Stimulated activated CD8-positive, alpha-beta memory T cell treated with anti-CD3 and anti-CD28 coated beads, Interleukin-2, amount 100 ng/mL, for 1 hour (primary cell): ENCODE measurements at places on chromosomes 2 and 18.

GRCh38 chr18:42614619-42615293, 500.7 kb downstream of the RIT2 start:
- no peak for DNase-seq

DNA sequence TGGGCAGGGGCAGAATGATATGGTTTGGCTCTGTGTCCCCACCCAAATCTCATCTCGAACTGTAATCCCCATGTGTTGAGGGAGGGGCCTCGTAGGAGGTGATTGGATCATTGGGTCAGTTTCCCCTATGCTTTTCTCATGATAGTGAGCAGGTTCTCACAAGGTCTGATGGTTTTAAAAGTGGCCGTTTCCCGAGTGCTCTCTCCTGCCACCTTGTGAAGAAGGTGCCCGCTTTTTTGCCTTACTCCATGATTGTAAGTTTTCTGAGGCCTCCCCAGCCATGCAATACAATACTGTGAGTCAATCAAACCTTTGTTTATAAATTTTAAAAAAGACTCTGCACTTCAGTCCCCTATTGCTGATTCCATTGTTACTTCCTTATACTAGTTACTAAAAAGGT, 82.9 kb upstream of the CDKL4 start:
- no peak for DNase-seq

DNA sequence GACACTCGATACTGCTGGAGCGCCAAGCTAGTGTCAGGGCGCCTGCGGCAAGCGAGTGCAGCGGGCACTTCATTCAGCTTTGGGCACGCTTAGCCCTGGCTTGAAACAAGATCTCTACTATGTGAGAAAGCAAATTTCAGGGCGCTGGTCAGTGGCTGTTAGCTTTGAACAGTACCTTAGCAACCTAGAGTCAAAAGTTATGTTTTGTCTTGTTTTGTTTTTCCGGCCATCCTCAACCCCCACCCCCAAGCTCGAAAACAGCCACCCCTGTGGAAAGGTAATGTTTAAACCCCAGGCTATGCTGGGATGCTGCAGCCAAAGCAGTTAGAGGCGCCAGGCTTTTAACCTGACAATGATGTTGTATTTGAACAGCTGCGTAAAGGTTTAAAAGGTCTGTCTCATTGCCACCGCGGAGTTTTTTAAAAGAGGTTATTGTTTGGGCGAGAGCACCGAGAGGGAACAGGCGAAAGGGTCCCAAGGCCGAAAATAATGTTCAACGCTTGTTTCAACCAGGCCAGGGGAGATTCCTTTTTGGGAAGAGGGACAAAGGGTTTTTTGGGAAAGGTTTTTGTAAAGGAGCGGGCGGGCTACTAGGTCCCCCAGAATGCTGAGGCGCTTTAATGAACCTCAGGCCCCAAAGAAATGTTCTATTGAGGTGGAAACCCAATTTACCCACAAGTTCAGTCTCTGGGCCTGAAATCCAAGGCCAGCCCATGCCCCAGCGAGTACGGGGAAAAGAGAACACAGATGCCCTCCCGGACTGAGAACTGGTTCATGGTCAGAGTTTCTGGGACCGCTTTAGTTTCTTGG, 2.3 kb upstream of the HOXD10 start:
- DNase-seq: no peak

DNA sequence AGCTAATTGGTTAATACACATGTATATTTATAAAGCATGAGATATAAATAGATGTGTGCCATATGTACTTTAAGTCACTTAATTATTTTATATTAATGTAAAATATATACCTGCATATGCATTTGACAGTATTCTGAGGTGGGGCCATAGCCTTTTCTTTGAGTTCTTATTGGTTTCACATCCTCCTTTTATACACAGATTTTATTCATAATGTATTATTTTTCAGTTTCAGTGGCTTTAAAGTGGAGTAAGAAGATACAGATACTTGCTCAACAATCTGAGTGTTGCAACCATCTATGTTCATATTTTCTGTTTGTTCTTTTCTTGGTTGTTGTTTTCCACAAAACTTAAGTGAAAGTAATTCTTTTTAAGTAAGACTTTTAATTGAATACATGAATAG, 436.5 kb downstream of the RND3 start:
- DNase-seq: no peak
